ENCODE measurements at places on chromosomes 11 and 22.

- DNase-seq = no peak
Measured at GRCh38 chr11:65047581-65048422, 6.8 kb downstream of the SAC3D1 start.

GRCh38 chr22:27790376-27791158, 11.0 kb downstream of the MN1 start:
- DNase-seq = no peak

- DNase-seq = no peak
Measured at GRCh38 chr22:22467112-22467511, 41.4 kb downstream of the ZNF280B start.

- DNase-seq = no peak
Measured at GRCh38 chr11:120141768-120142423, 4.0 kb upstream of the TRIM29 start.

DNA sequence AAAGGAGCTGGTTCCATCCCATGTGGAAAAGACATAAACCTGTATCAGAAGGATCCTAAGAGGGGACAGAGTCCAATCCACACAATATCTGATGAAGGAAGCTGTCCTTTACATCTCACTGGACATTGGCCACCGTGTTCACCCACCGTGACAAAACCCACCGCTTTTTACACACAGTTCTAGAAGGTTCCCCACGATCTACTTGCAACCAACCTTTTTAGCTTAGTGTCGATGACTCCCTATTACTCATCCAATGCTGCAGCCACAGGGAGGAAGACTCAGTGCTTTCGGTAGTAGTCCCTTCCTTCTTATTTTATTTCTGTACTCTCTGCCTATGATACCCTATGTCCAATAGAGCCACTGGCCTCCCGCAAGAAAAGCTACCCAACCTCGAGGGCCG, 65.4 kb downstream of the MAPK1 start:
- DNase-seq = no peak

Measured in stimulated activated CD4-positive, alpha-beta T cell treated with anti-CD3 and anti-CD28 coated beads, Interleukin-1b, Interleukin-23, amount 100 ng/mL, for 1 hour (primary cell).